ENCODE measurements at places on chromosomes 3 and 15. TPM values are rescaled to one million over a fixed set of nuclear protein-coding genes. Genes with fewer than 3 reads are reported as not detected.
A peak's percentile ranks its signal among the peaks of the same experiment; 100 is the strongest.

GRCh38 chr15:45653702-45654424 lies 19.0 kb downstream of the SQOR start:
- no peak for DNase-seq

DNA sequence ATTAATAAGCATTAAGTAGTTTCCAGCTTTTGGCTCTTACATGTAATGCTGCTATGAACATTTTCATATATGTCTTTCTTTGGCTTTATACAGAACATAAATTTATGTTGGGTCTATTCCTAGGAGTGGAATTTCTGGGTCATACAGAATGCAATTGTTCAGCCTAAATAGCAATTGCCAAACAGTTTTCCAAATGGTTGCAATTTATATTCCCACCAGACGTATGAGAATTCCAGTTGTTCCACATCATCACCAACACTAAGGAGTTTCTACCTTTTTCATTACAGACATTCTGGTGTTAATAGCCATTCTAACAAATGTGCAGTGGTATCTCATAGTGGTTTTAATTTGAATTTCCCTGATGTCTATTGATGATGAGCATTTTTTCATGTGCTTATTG lies 160.1 kb upstream of the TMC3 start:
- no peak for DNase-seq

DNA sequence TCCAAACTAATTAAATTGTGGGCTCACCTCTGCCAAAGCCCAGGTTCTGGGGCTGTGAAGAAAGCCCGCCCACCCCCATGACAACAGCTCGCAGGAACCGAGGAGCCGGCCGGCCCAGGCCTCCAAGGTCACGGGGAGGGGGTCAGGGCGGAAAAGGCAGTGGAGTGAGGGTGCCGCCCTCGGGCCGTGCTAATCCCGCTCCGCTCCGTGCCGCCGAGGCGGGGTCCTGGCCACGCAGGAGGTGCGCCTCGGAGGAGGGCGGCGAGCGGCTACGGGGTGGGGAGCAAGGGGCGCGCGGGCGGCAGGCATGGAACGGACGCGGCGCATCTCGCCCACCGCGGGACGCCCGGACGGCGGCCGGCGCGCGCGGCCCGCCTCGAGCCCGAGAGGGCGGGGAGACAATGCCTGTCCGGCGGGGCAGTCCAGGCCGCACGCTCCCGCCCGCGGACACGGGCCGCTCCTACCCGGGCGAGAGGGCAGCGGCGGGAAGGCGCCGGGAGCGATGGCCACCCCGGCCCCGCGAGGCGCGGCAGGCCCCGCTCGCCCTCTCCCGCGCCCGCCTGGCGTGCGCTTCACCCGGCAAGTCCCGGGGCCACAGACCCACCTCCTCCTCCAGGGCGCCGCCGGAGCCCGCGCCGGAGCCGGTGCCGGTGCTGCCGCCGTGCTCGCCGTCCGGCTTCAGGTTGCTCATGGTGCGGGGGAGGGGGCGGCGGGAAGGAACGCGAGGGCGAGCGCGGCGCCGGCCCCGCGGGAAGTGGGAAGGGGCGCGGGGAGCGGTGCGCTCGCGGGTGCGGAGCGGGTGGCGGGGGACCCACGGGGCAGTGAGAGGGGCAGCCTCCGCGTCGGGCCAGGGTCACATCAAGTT lies 528 bp downstream of the RBPMS2 start:
- no peak for DNase-seq

DNA sequence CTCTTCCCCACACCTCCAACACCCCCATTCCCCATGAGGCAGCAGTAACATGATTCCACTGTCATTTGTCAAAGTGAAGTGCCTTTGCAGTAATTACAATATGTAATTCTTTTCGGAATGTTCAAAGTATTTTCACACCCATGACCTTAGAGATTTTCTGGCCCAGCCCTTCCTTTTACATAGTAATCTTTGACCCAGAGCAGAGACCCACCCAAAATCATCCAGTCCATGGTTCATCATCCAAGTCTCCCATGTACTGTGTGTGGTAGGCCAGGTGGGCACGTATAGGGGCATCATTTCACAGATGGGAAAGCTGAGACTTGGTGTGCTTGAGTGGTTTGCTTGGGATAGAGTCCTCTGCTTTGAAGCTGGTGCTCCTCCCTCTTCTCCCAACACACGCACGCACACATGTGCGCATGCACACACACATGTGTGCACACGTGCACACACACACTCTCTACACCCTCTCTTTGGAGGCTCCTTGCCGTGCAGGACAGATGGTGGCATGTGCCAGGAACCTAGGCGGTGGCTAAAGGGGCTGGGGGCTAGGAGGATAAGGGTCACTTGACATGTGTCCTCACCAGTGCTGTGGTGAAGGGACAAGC lies 284.7 kb upstream of the ROPN1 start:
- DNase-seq = no peak

DNA sequence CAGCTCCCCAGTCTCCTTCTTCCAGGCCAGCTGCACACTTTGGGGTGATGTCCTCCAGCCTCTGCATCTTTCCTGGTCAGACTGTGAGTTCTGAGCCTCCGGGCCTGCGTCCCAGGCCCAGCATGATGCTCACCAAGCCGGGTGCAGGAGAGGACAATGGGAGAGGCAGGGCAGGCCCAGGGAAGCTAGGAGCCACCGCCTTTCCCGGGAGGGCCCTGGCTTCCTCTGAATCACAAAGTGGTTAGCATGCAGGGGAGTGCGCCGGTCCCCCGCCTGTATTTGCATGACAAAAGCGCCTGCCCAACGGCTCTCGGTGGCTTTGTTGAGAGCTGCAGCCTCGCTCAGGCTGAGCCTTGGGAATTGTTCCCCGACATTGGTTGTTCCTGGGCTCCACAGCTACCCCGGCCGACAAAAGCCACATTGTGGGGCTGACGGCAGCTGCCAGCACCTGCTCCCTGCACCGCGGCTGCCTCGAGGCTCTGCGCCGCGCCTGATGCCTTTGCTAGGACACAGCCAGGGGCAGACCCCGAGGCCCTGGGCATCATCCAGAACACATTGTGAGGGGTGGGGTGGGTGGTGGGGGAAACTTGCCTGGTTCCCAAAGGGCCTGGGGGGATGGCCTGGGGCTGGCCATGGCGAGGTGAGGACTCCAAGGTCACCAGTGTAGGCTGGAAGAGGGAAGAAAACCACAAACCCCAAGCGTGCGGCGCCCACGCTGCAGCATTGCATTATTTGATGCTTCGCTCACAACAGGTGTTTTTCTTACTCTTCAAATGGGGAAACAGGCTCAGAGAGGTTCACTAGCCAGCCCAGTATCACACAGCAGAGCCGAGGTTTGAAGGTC lies 20.0 kb upstream of the KLF13 start:
- no peak for DNase-seq

DNA sequence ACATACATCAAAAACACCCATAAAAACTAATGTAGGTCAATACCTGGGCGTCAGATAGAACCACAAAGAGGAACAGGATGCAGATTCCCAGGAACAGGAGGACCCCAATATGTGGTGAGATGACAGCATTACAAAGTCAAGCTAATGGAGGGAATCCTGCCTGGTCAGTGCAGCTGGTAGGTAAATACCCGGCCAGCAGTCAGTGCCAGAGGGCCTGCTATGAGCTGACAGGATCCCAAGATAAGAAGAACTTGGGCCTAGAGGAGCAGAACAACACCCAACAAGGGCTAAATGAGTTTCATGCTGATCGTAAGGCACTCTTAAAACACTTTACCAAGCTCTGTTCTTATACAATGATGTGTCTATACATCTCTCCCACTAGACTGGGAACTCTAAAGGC lies 61.2 kb upstream of the KCNMB2 start:
- no peak for DNase-seq

DNA sequence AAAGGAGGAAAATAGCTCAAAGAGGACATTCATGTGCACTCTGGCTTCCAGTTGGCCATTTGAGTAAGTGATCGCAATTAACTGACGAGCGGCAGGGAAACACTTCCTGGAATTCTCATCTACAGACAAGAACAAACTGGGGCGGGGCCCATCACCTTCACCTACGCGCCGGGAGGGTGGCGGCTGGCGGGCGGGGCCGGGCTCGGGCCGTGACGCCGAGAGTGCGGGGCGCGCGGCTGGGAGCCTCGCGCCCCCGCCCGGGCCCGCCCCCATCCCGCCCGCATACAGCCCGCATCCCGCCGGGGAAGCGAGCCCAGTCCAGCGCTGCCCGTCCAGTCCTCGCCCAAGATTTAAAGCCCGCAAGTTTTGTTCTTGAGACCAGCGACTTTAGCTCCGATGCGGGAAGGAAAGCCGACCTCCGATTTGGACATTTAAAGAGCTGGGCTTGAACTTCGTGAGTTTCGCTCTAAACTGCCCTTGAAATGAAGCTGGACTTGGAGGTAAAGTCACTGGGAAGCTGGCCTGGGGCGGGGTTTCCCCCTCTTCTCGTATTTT lies at the start of gene B3GNT5:
Gene B3GNT5 (plus strand): TSS at position 281 of the 555 bp plus-strand sequence. CDS start 16,546 bp downstream, outside the sequence.
- DNase-seq = no peak

DNA sequence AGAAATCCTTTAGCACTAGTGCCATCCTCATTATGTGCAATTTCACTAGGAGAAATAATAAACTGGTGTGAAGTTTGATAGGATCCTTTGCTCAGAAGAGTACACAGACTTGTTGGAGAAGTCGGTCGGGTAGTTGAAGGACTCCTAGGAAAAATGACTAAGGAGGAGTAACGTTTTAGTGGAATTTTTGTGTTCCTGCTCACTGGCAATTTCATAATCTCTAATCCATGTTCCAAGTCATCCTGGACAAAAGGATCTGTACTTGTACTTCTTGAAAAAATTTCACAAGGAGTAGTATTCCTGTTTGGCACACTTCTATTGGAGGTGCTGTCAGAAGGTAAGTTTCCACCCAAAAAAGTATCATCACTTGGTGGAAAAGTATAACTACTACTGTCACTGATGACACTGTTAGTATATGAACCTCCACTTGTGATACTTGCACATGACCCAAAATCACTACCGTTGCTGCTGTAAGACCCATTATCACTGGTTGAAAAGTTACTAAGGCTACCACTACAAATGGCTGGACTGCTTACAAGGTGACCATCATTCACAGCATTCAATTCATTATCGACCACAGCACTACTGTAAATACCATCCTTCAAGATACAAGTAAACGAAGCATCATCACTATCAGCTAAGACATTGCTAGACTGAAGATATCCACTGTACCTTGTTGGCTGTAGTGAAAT lies 77.4 kb downstream of the NEDD4 start:
- peak; percentile 56 for DNase-seq

DNA sequence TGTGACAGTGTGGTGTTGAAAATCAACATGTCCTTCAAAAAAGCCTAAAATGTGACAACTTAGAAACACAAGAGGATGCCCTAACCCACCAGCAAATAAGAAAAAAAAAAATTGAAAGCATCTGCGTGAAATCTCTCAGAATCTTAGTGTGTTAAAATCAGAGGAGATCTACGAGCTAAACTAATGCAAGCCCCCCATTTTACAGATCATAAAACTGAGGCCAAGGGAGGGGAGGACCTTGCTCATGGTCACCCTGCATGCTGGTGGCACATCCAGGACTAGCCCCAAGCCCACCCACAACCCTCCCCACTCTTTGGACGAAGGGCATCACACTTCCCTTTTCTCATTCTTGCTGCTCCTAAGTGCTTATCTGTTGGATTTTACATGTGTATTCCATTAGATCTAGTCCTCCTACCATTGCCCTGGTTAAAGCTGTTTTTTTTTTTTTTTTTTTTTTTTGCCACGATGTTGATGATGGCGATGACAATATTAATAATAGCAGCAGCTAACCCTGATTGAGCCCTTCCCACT lies 29.1 kb upstream of the NOX5 start:
- DNase-seq = no peak

DNA sequence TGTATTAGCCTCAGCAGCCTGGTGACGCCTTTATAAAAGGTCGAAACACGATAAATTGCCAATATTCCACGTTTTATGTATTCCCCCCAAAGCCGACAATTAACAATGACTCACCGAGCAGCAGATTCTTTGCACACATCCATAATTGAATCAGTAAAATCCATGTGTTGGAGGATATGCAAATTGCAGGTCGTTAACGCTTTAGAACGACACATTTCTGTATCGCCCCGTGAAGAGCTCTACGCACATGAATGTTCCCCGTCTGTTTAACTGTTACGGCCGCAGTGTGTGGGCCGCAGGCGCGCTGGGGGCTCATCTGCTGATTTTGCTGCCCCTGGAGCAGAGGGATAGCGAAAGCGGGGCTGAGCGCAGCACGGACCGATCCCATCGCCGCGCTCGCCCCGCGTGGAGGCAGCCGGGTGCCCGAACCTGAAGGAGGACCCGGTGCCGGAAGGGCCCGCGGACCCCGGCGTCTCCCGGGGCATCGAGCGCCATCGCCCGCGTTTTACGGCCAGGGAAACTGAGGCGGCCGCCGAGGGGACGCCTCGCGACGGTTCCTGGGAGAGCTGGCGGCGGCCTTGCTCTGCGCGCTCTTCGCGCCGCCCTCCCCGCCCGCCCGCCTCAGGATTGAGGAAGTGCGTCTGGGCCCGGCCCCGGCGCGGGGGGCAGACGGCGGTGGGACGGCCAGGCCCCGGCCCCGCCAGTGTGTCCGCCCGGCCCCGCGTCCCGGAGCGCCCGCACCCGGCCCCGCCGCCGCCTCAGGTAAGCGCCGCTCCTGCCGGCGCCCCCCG lies at the start of gene LRRK1:
Gene LRRK1 (plus strand): TSS at position 668 of the 791 bp plus-strand sequence. CDS start 5,276 bp downstream, outside the sequence.
- DNase-seq = peak; percentile 40

DNA sequence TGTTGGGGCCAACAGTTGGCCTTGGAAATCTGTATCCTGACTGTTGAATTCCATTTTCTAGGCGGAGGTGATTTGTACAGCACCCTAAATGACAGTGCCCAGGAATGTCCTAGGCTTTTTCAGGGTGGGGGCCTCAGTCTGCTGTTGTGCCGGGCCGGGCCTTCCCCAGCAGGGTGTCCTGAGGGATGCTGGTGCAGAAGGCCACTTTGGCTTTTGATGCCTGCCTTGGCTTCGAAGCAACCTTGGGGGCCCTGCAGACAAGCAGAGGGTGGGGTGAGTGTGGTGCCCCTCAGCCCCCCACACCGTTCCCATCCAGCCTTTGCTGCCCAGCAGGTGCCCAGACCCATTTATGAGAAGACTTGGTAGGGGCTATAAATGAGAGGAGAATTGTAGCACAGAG lies 33.0 kb downstream of the SYNM start:
- DNase-seq = no peak

The CKMT1B gene
- polyA plus RNA-seq = 0.07 TPM

The C3orf20 gene
- polyA plus RNA-seq = not detected

The ERICH6 gene
- not detected for polyA plus RNA-seq
